Astrocyte (in vitro differentiated cells and primary cell): ENCODE measurements at places on chromosomes 11 and 22. TPM values are rescaled to one million over a fixed set of nuclear protein-coding genes. Genes with fewer than 3 reads are reported as not detected.

- peaks cover 17% of the 10 kb centered on the region for H3K4me1 ChIP-seq
- peak; percentile 75 for DNase-seq
- no peak overlapping the region for H3K4me3 ChIP-seq
- no peak overlapping the region for H3K27ac ChIP-seq
- H3K36me3 ChIP-seq = no peaks in the 10 kb centered on the region
Measured at GRCh38 chr11:115607621-115608221, 103.5 kb upstream of the CADM1 start.

GRCh38 chr22:19498866-19499190 lies 19.1 kb downstream of the CDC45 start:
- no peak for DNase-seq
- no peak overlapping the region for H3K4me3 ChIP-seq
- H3K27me3 ChIP-seq = no peaks in the 10 kb centered on the region
- H3K27ac ChIP-seq = no peak overlapping the region

GRCh38 chr11:118648291-118648690 lies 31.2 kb downstream of the TREH start:
- H3K27me3 ChIP-seq = no peaks in the 10 kb centered on the region
- H3K27ac ChIP-seq = no peak overlapping the region
- no peak overlapping the region for H3K4me3 ChIP-seq
- peaks cover 70% of the 10 kb centered on the region for H3K36me3 ChIP-seq
- DNase-seq = no peak
- no peaks in the 10 kb centered on the region for H3K4me1 ChIP-seq

DNA sequence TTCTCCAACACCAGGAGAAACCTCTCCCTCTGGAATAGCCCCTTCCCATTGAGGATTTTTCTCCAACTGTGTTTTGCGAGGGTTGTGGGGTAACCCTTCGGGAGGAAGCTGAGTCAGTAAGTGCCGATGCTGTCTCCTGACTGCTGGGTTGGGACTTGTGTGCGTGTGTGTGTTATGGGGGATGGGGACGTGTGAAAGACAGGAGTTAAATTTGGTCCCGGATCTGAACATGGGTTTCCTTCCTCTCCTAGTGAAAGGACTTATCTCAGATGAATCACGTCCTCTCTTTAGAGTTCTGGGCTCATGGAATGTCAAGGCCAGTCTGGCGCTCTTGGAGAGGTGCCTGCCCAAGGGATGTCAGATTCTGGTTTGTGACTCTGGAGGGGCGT lies 33.3 kb downstream of the KIAA1671 start:
- peak; percentile 94 for DNase-seq
- peaks cover 24% of the 10 kb centered on the region for H3K4me1 ChIP-seq
- peak overlapping the region; percentile 90 for H3K27ac ChIP-seq
- H3K27me3 ChIP-seq = no peaks in the 10 kb centered on the region
- H3K4me3 ChIP-seq = peak overlapping the region; percentile 13

GRCh38 chr11:83192606-83193245 lies 786 bp upstream of the ANKRD42 start:
- DNase-seq = no peak
- H3K27me3 ChIP-seq = no peaks in the 10 kb centered on the region
- peak overlapping the region; percentile 95 for H3K27ac ChIP-seq
- H3K36me3 ChIP-seq = peaks cover 18% of the 10 kb centered on the region
- peaks cover 15% of the 10 kb centered on the region for H3K4me1 ChIP-seq
- H3K4me3 ChIP-seq = peak overlapping the region; percentile 99

DNA sequence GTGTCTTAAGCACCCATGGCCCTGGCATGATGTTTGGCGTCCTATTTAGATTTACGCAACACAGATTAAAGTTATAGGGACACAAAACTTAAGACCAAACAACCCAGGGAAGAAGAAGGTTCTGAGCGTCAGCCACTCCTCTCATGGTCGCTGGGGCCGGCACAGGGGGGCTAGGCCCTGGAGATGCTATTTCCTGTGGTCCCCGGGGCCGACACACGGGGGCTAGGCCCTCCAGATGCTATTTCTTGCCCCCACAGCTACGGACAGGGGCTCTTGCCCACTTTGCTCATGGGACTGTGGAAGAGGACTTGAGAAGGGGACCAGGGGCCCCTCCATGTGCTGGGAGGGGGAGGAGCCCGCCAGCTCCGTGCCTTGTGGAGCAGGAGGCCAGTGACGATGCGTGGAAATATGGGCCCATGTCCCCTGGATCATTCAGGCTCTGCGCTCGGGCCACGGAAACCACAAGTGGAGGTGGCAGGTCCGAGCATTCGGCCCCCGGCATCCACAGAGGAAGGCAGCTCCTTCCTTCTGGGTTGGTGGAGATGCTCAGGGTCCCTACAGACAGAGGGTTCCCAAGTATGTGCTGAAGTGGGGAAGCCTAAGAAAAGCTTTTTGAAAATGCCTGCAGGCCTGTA lies 711.1 kb downstream of the BRD1 start:
- no peaks in the 10 kb centered on the region for H3K4me1 ChIP-seq
- no peak overlapping the region for H3K4me3 ChIP-seq
- H3K27ac ChIP-seq = no peak overlapping the region
- no peak for DNase-seq
- no peaks in the 10 kb centered on the region for H3K36me3 ChIP-seq
- no peaks in the 10 kb centered on the region for H3K27me3 ChIP-seq

GRCh38 chr22:49901457-49901856 lies 16.8 kb downstream of the ALG12 start:
- no peak for DNase-seq
- no peaks in the 10 kb centered on the region for H3K27me3 ChIP-seq
- peaks cover 8% of the 10 kb centered on the region for H3K36me3 ChIP-seq
- H3K4me1 ChIP-seq = no peaks in the 10 kb centered on the region
- H3K27ac ChIP-seq = no peak overlapping the region

GRCh38 chr11:971731-972365 lies 46.2 kb downstream of the AP2A2 start:
- H3K27ac ChIP-seq = no peak overlapping the region
- no peak overlapping the region for H3K4me3 ChIP-seq
- peaks cover 4% of the 10 kb centered on the region for H3K36me3 ChIP-seq
- DNase-seq = no peak
- no peaks in the 10 kb centered on the region for H3K27me3 ChIP-seq
- peaks cover 2% of the 10 kb centered on the region for H3K4me1 ChIP-seq

GRCh38 chr11:118656563-118657165 lies 22.8 kb downstream of the TREH start:
- H3K36me3 ChIP-seq = peaks cover 39% of the 10 kb centered on the region
- H3K27me3 ChIP-seq = no peaks in the 10 kb centered on the region
- DNase-seq = no peak
- H3K4me3 ChIP-seq = no peak overlapping the region
- H3K4me1 ChIP-seq = peaks cover 10% of the 10 kb centered on the region
- no peak overlapping the region for H3K27ac ChIP-seq

Gene OR51E2
- total RNA-seq = 0.27 and 0.38 TPM in 2 replicates

Gene PYGM
- 0.68 and 1.0 TPM in 2 replicates for total RNA-seq

Gene RTCB
- total RNA-seq = 78.1 and 93.1 TPM in 2 replicates

Gene C11orf86
- total RNA-seq = not detected in 2 replicates
